Pancreas (tissue), 10 donors: ENCODE measurements at places on chromosomes 16 and 17. TPM values are rescaled to one million over a fixed set of nuclear protein-coding genes. Genes with fewer than 3 reads are reported as not detected.

The DHRS7C gene
- total RNA-seq: not detected

DNA sequence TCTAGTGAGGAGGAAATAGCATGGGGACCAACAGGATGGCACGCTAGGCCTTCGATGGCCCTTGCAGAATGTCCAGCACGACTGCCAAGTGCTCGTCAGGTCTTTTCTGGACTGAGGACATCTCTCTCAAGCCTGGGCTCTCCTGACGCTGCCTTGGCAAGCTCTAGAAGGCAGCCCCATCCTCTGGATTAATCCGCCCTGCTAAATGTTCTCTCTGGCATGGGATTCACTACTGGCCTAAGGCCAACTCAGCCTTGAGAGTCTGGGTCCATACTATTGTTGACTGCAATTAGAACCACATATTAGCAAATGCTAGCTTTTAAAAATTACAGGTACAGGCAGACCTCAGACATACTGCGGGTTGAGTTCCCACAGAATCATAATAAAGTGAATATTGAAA is 2.5 kb upstream of the CEP295NL start:
- H3K27ac ChIP-seq: no peak overlapping the region

GRCh38 chr17:82835766-82836512 is 3.9 kb downstream of the ZNF750 start:
- H3K4me1 ChIP-seq: no peaks in the 10 kb centered on the region
- H3K36me3 ChIP-seq: no peaks in the 10 kb centered on the region
- no peak overlapping the region for H3K27ac ChIP-seq
- H3K4me3 ChIP-seq: no peak overlapping the region
- H3K27me3 ChIP-seq: no peaks in the 10 kb centered on the region

The IRX3 gene
- total RNA-seq: 4.0 TPM

DNA sequence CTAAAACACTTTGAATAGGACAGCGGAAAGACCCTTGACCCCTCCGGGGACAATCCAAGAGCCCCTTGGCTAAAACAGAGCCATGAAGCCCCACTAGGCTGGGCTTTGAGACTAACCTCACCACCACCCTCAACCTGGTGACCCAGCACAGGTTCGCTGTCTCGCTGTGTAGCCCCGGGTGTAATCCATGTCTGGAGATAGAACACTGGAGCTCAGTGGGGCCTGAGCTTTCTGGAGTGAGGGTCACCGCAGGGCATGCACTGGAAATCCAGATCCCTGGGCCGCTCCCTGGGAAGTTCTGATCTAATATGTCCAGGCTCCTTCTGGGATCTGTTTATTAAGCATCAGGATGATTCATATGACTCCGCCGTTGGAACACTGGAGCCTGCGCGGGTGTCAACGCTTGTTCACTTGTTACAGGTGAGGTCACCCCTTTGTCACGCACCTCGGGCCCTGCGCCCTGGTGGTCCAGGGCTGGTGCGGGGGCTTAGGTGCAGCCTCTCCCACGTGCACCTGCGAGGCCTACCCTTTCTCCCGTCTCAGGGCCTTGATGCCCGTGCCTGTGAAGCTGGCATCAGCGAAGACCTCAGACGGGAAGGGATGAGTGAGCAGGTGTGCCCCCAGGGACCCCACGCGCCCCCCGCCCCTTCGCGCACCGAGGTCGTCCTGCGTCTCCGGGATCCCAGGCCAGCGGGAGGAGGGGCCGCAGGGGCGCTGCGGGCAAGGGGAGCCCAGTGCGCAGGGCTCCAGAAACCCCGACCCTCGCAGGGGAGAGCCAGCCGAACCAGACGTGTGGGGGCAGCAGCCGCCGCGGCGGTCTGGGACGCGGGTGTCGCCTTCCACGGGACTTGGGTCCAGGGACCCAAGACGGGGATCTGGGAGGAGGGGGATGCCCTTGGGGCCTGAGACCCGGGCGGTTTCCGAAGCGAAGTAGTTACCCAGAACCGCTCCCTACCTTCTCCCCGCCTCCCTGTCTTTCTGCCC is 224.1 kb upstream of the FOXF1 start:
- no peak overlapping the region for H3K4me3 ChIP-seq
- no peaks in the 10 kb centered on the region for H3K27me3 ChIP-seq
- DNase-seq: no peak
- H3K36me3 ChIP-seq: no peaks in the 10 kb centered on the region
- H3K27ac ChIP-seq: no peak overlapping the region
